ENCODE measurements at places on chromosomes 1 and 21.

GRCh38 chr1:115144176-115144575 lies 54.9 kb upstream of the TSPAN2 start:
- no peak for DNase-seq

- peak; percentile 71 for DNase-seq
Measured at GRCh38 chr1:178739285-178740045, 14.4 kb downstream of the RALGPS2 start.

GRCh38 chr1:232334811-232335210 lies 295.1 kb downstream of the SIPA1L2 start:
- DNase-seq, result peak; percentile 98

DNA sequence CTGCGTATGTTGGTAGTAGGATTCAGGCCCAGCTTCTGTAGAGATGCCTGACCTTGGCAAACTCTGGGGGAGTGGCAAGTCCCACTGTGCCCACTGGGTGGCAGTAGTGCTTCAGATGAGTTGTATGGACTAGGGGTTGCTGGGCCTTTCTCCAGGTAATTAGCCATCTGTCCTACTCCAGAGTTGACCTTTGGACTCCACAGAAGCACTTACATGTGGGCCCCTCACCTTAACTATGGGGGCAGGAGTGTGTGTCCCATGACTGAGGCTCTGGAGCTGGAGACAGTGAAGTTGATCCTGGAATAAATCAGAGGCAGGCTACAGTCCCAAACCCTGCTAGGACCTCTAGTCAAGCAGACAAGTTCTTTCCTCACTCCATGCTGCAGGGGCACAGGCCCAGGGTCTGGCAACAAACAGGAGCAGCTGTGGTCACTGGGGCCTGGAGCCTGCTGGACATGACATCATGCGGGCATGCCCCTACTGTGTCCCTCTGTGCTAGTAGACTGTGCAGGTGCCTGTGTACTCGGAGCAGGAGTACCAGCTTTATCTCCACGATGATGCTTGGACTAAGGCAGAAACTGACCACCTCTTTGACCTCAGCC lies 4.6 kb downstream of the DMAP1 start:
- peak; percentile 70 for DNase-seq

DNA sequence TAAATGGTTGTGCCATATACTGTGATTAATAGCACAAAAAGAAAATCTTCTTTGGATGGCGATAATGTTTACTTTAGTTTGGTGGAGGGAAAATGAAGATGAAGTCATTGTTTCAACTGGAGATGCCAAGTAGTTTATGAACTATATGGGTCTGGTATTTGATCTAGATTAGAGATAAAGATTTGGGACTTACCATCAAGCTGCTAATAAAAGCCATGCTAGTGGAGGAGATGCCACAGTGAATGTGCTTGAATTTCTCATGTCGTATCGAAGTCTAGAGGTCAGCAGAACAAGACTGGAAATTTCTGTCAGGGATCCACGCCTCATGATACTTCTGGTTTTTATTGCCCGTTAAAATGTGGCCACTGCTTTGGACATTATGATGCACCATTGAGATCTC lies 742.0 kb downstream of the NCAM2 start:
- DNase-seq, result no peak

- DNase-seq, result no peak
Measured at GRCh38 chr1:244447552-244447951, 4.2 kb downstream of the ADSS2 start.

GRCh38 chr1:237016626-237017025 lies 12.4 kb upstream of the MT1HL1 start:
- DNase-seq, result no peak

DNA sequence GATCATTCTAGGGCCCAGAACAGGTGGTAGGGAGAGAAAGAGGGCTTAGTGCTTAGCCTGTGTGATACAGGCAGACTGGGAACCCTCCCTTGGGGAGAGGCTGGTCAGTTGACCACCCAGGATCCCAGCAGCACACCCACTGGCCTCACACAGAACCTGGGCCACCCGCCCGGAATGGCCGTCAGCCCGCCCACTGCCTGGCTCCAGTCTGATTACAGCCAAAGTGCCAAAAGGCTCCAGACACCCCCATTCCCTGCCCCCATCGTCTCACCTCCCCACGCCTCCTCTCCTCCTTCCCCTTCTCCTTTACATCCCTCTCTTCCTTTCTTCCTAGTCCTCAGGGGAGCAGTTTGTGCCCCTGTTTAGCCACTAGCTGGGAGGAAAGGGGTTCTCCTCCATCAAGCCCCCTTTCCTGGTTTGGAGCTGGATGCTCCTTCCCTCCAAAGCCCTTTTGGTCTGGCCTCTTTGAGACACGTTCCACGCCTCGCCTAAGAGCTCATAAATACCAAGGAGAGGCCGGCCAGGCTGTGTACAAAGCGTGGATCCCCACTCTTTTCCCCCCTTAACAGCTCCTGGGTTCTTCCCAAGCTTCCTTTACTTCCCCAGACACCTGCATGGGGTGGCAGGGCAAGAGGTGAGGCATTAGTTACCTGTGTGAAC lies 4.6 kb upstream of the WNT2B start:
- no peak for DNase-seq

DNA sequence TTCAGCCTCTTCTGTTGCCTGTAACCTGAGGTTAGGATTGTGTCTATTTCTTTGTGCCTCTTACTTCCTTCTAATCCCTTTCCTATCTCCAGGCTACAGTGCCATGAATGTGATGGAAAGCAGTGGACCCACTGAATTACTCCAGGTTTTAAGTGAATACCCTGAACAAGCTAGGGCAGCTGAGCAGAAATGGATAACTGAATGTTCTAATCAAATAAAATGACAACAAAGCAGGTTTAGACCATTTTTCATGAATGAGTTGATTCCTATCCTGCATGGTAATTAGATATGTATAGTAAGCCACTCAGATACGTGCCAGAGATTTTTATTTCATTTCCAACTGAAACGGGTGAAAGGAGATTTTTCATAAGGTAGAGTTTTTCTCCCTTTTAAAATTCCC lies 127.5 kb upstream of the ZP4 start:
- DNase-seq, result no peak

- no peak for DNase-seq
Measured at GRCh38 chr1:90356991-90357390, 360.1 kb downstream of the BARHL2 start.

GRCh38 chr1:205396967-205397616 lies 24.8 kb downstream of the LEMD1 start:
- peak; percentile 64 for DNase-seq

- peak; percentile 38 for DNase-seq
Measured at GRCh38 chr1:10253755-10254154, 43.4 kb downstream of the KIF1B start.

- no peak for DNase-seq
Measured at GRCh38 chr1:40020447-40021085, 20.0 kb upstream of the CAP1 start.

DNA sequence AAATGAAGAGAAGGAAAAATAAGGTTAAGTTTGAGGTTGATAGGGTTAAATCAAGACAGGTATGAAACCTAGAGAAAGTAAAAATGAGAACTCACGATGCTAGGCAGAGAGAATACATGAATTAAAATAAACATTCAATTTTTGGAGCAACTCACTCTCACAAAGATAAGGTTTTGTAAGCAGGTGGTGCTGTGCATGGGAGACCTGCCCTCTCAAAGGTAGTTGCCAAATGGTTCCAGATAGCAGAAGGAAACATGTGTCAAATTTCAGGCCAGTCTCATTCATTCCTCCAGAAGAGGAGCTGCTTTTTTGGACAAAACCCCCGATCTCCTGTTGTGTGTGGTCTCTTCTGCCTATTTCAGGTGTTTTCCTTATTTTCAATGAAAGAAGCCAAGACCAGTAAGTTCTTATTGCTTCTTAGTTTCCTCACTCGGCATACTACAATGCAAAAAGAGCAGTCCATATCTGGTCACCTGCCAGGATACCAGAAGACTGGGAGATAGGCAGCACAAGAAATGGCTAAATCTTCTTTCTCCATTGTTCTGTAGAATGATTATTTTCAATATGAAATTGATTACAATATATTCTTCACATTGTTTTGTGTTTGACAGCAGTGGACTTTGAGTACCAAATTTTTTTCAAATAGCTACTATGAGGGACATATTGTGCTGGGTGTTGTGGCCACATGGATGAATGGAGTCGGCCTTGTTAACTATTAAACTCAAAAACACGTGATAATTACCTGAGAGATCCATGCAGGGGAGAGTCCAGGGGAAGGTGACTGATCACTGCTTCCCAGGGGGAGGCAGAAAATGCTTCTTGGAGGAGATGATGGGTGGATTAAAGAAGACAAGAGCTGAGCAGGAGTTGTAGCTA lies 3.6 kb downstream of the CR1L start:
- DNase-seq, result no peak

Measured in epithelial cell of esophagus (primary cell).